ENCODE measurements at places on chromosomes 7 and 10.

DNA sequence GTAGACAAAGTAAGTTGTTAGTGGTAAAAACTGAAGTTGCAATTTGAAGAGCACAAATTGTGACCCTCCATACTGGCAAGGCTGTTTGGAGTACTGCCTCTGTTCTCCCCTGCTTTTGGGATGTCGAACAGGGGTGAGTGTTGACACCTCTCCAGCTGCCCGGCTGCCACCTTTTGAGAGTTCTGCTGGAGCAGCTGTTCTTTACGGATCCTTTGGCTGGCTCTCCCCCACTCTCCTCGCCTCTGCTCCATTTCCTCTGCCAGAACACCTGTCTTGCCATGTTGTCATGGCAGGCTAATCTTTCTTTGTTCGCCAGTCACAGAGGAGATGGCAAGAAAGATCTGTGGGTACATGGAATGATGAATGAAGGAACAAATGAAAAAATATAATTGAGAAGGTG lies 34.9 kb downstream of the INSYN2A start:
- DNase-seq, result no peak

DNA sequence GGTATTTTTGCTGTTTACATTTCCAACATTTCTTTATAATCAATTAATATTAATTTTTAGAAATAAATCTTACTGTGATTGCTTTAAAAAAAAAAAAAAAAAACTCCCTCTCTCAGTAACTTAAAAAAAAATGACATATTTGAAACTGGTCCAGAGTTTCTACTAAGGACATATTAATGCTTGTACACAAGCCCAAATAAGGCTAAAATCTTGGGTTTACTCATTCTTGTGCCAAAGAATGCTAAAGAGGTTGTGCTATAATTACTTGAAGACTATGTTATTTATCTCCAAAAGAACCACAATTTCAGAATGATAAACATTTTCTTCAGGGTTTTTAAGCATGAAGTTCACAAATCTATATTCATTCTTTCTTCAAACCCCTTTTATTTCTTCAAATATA lies 39.4 kb upstream of the PHF14 start:
- DNase-seq, result no peak

GRCh38 chr10:47359626-47360418 lies 11.7 kb downstream of the RBP3 start:
- DNase-seq, result no peak

- no peak for DNase-seq
Observed at GRCh38 chr10:126946746-126947145, 41.5 kb downstream of the DOCK1 start.

GRCh38 chr7:113268757-113269156 lies 150.4 kb upstream of the SMIM30 start:
- DNase-seq, result no peak

DNA sequence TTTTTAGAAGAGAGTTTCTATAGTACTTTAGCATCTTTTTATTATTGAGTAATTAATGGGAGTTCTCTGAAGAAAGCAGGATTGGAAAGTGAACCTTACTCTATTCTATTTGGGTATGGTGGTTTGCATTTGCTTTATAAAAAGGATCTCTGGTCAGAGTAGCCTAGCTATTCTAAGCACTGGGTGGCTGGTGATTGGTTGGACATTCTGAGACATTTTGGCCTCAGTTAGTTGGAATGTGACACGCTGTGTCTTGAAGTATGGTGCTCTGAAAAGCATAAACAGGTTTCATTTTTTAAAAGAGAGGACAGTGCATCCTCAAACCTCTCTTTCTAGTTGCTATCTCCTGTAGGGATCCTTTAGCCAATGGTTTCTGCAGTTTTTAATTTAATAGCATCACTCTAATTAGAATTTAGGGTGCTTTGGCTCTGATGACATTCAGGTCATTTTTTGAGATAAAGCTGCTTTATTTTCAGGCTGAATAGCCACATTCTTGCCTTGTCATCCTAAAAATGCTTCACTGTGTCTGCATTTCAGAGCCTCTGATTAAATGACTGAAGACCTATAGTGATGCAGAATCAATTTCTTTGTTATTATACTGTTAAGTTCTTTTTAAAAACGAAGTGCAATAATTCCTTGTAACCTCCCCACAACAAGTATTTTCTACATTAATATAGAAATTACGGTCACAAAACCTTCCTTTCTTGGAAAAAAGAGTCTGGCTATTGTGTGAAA lies 20.6 kb downstream of the TMEM178B start:
- DNase-seq, result no peak

DNA sequence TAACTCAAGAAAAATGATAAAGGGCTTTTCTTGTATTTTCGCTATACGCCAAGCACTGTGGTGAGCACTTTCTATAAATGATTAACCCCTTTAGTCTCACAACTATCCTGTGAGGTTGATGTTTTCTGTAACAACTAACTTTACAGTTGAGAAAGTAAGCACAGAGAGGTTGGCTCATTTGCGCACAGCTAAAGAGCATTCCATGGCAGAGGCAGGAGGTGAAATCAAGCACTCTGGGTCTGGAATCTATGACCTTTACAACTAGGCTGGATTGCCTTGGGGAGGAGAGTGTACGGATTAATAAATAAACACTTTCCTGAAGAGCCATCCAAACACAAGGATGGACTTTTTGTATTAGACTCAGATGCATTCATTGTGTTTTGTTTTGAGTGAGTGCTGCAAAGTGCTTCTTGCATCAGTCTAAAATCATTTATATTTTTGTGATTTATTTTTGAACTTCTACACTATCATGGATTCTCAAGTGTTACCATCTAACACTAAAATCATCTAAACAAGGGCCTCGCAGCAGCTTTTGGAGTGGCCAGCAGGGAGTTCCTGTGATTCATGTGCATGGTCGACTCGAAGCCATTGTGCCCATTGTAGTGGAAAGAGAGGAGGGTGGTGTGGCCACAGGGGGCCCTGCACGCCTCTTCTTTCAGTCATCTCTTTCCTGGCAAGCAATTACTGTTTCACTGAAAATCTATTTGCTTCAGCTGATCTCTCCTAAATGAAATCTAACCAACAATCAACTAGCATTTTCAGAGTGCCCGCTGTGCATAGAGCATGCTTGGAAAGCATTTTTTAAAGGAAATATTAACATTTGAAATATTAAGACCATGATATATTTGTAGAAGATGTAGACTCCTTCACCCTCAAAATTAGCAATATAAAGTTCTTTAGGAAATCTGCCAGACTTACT lies 633.4 kb upstream of the COBL start:
- DNase-seq, result no peak

DNA sequence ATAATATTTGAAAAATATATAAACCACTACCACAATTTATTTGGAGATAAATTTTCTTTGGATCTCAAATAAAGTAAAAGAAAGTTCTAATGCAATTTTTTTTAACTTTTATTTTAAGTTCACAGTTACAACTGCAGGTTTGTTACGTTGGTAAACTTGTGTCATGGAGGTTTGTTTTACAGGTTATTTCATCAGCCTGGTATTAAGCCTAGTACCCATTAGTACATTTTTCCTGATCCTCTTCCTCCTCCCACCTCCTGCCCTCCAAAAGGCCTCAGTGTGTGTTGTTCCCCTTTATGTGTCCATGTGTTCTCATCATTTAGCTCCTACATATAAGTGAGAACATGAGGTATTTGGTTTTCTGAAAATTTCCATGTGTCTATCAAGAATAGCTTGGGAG lies 54.5 kb downstream of the CAV1 start:
- no peak for DNase-seq

- DNase-seq, result no peak
Observed at GRCh38 chr10:50406457-50407070, 155.2 kb upstream of the ASAH2 start.

DNA sequence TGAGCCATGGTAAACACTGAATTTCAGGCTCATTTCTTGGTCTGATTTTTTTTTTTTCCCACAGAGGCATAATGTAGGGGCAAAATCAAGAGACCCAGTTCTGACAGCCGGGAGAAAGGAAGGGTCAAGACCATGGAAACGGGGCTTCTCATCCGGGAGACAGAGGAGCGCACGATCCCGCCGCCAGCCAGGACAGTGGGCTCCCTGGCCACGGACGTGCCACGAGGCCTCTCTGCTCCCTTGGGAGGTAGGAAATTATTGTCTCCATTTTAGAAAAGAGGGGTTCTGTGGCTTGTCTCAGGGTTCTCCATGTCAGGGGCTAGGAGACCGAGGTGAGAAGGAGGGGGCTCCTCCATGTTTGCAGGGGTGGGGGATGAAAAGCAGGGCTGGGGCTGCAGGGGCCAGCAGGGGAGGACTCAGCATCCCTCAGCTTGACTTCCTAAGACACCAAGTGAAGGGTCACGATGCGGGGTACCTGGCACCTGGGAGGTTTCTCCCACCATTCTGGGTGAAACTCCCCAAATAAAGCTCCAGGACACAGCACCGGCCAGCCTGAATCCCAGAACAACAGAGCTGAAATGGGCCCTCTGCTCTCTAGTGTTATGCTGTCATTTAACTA lies 37.6 kb downstream of the PPIF start:
- DNase-seq, result no peak

DNA sequence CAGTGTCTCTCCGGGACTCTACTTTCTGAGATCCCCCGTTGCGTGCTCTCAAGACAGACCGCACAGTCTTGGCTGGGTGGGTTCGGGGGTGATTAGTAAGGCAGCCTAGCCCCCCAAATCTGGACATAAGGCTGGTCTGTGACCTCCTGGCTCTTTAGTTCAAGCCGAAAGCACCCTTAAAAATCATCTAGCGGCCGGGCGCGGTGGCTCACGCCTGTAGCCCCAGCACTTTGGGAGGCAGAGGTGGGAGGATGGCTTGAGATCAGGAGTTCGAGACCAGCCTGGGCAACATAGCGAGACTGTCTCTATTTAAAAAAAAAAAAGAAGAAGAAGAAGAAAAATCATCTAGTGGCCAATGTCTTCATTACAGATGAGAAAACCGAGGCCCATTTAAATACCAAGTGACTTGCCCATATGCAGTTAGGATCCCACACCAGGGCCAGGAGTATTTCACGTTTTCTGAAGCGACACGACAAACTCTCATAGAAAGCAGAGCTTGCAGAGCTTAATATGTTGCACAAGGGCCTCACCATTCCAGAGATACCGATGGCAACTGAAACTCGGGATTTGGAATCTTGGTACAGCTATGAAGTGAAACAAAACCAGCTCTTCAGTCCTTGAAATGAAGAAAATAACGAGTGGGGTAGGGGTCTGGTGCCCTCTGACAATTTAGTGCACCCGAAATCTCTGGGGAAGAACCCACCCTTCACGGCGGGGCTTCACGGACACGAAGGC lies 703 bp upstream of the HILPDA start:
- no peak for DNase-seq

DNA sequence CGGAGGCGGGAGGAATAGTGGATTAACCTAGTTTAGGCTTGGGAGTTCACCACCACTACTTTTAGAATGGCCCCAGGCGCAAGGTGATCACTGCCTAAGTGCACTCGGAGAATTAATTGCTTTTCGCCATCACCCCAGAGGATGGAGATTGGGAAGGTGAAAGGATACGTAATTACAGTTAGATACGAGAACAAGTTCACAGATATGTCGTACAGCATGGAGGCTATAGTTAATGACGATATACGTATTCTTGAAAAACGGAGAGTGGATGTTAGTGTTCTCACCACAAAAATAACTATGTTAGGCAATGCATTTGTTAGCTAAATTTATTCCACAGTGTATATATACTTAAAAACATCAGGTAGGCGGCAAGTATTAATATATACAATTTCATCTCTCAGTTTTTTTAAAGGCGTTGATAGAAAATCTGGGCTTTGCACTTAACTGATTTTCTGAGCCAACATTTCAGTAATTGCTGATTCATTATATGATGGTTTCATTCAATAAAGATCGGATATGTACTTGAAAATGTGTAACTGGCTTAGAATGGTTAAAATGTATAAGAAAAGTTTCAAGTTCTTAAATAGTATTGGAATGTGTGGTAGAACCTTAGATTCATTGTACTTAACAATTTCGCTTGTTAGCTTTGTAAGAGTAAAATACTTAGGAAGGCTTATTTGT lies 683 bp downstream of the CDC123 start:
- DNase-seq, result no peak

DNA sequence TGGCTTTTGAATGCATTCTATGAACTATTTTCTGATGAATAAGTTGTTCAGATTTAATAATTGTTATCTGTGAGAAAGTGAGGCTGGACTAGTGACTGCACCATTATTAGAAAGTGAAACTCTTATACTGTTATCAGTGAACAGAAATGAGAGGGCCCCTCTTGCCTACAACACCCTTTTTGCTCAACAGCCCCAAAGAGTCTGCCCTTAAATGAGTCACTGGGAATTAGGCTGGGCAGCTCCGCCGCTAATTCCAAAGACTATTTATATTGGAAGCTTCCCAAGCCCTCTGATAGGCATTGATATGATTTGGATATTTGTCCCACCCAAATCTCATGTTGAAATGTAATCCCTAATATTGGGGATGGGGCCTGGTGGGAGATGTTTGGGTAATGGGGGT lies 7.0 kb upstream of the CYP2C18 start:
- DNase-seq, result no peak

DNA sequence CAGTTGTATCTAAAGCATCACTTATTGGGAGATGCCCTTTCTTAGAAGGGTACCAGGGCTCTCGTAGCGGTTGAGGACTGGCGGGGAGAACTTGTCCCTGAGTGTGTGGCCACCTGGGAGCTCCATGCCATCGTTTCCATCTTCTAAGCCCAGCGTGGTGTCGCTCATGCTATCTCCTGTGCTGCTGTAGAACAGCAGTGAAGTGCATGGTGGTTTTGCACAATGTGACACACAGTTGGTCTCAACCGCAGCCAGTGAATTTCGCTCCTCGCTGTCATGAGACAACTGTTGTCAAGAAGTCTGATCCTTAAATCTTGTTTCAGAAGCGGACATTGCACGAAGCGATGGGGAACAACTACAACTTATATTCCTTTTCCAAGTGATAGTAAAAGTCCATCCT lies 283.4 kb downstream of the GRID1 start:
- DNase-seq, result no peak

DNA sequence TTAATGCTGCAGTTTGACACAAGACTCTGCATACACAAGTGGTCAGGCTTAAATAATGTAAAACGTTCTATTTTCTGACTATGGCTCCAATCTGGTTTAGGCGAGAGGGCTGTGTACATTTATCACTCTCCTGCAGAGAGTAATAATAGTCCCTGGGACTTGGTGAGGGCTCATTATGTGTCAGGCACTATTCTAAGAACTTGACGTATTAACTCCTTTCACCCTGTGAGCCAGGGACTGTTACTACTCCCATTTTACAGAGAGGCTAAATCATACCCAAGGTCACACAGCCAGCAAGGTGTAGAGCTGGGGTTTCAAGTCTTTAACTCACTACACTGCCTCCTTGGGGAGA lies 187.2 kb upstream of the LYZL2 start:
- no peak for DNase-seq

- no peak for DNase-seq
Observed at GRCh38 chr7:122544463-122544862, 154.5 kb downstream of the RNF133 start.

GRCh38 chr7:80896906-80897598 lies 21.8 kb downstream of the SEMA3C start:
- no peak for DNase-seq

DNA sequence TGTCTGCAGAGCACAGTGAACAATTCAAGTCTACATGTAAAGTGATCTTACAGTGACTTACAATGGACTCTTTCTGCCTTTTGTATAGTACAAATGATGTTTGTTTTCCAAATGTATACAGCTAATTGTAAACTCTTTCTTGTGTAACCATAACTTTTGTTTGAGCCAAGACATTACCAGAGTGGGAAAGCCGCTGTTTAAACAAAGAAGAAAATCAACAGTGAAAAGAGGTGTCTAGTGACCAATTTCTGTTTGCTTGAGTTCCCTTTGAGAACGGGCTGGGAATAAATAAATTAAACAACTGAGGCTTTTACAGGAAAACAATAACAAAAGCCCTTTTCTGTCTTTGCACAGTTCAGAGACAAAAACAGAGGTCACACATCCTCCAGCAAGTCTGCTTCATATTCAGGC lies 1163.4 kb downstream of the CNTNAP2 start:
- DNase-seq, result no peak

GRCh38 chr10:11798845-11799735 lies 24.1 kb upstream of the PROSER2 start:
- DNase-seq, result no peak

Measured in stimulated activated CD4-positive, alpha-beta T cell treated with anti-CD3 and anti-CD28 coated beads, Interleukin-2, amount 100 ng/mL, for 48 hours (primary cell).